Amygdala (tissue), 56 donors: ENCODE measurements at places on chromosomes 3 and 15.

- DNase-seq: peak; percentile 76
Measured at GRCh38 chr3:131082871-131083863, 56.5 kb downstream of the NEK11 start.

- no peak for DNase-seq
Measured at GRCh38 chr3:108862865-108863798, 40.5 kb downstream of the TRAT1 start.

DNA sequence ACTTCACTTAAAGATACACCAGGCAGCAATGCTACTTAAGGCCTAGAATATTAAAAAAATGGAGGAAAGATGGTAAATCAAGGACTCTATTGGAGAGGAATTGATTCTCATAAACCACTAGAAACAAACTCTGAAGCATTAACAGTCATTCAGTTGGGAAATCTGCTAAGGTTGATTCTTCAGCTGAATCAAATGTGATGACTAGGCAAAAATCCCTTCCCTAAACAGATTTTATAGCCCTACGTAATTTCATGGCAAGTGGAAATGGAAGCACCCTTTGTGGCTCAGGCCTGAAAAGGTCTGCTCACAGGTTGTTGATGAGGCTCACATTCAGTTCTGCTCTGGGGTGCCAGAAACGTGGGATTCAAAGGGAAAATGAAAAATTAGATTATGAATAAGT is 38.8 kb upstream of the ARL14 start:
- DNase-seq: no peak

DNA sequence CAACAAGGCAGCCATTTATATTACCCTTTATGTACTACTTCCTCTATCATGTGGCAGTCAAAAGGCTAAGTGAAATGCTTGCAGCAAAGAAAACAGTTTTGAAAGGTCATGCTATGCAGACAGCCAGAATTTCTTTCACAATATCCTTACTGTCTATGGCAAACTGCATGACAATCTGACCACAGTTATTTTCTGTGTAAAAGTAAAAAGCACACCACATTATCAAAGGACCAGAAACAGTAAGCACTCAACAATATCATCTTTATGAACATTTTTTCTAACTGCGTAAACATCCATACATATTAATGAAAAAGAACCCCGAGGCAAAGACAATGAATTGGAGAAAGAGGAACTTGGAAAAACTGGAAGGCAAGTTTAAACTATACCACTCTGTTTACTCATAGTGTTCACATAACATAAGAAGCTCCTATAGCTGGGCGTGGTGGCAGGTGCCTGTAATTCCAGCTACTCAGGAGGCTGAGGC is 47.9 kb downstream of the PIK3CB start:
- DNase-seq: no peak

DNA sequence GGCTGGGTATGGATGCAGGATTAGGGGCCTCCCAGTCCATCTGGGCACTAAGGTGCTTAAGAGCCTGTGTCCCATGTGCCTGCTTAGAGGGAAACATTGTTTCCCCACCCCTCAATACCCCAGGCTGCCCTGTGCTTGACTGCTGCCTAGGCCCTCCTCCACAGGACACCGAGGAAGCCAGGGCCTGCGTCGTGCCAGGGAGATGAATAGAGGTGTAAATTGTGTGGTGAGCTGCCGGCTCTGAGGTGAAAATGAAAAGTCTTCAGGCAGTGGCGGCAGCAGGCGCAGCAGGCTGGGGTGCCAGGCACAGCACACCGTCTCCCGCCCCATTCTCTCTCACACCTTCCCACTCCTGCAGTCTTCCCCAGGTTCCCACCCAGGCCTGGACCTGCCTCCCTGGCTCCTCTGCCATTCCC is 13.9 kb upstream of the GRM2 start:
- no peak for DNase-seq

GRCh38 chr3:76436894-76437293 is 603.0 kb upstream of the ROBO2 start:
- DNase-seq: no peak

- DNase-seq: no peak
Measured at GRCh38 chr3:9717563-9717962, 13.9 kb downstream of the CPNE9 start.

- DNase-seq: no peak
Measured at GRCh38 chr3:31307131-31307785, 225.5 kb upstream of the STT3B start.

- DNase-seq: no peak
Measured at GRCh38 chr3:105351821-105352220, 14.9 kb upstream of the ALCAM start.

GRCh38 chr15:87492321-87492720 is 764.2 kb downstream of the NTRK3 start:
- no peak for DNase-seq

DNA sequence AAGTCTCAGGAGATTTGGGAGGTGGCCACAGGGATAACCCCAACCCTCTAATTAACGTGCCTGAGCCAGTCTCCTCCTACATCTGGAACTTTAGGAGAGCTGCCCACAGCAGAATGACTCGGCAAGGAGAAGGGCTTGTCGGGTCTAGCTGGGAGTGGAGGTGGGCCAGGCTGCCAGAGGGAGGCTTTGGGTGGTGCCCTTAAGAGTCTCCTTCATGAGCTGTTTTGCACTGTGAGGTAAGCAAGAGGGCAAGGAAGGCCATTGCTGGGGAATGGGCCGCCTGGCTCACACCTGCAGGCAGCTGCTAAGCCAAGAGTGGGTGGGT is 3.6 kb upstream of the TNK2 start:
- DNase-seq: no peak

DNA sequence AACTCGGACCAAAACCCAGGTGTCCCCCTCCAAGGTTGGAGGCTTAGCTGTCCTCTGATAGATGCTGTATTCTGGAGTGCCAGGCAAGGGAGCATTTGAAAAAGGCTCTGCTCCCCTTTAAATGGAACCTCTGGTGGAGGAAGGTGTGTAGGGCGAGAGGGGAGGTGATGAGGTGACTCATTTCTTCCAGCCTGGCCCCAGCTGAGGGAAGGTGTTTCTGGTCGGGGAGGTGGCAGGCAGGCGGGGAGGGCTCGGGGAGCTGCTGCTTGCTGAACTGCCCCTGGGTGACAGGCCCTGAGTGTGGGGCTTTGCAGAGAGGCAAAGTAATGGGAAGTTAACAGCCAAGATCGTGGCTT is 18.8 kb downstream of the PSTPIP1 start:
- no peak for DNase-seq

- no peak for DNase-seq
Measured at GRCh38 chr3:173591401-173591800, 193.9 kb downstream of the NLGN1 start.

GRCh38 chr3:13352621-13353131 is 67.4 kb downstream of the NUP210 start:
- no peak for DNase-seq

GRCh38 chr3:8981296-8981695 is 18.0 kb upstream of the RAD18 start:
- DNase-seq: no peak

DNA sequence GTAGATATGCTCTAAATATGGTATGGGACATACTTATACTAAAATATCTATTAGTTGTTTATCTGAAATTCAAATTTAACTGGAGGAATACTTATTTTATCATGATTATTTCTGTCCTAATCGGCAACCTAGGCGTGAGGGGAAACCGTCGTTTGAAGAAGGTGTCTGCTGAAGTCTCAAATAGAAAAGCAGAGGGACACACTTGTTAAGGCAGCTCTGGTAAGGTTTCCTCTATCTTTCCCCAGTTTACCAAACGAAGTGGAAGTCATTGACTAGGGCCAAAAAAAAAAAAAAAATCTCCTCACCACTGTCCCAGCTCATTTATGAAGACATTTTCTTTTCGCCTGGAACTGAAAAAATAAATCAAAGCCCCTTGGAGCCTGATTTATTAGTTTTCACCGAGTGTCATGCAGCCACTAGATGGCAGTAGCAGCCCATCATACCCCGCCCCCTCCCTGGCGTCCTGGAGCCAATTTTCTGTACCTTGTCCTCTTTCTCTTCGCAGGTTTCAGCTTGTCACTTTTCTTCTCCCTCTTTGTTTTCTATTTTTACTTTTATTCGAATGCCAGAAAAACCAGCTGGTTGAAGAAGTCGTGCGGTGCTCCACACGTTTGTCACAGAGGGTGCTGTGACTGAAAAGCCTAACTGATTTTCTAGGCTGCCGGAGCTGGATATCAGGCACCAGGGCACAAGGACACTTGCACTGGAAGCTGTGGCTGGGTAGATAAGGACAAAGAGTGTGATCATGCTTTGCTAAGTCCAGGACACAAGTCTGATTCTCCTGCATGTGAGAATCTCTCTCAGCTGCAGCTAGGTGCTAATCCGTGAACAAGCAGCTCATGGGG is 238.7 kb downstream of the ZPLD1 start:
- peak; percentile 16 for DNase-seq

DNA sequence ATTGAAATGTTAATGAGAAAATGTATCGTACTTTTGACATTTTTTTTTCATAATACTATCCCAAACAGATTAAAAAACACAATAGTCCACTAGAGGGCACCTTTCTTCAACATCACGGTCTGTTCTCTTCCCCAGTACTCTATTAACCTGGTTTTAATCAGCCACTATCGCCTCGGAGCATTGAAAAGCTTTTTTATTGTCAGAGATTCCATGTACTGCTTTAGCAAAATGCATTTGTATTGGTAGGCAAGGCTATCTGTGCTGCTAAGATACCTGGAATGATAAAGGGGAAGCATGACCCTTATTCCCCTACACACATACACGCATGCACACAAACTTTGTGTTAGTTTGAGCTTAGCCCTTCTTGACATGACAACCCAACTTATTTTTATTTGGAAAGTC is 160.1 kb upstream of the IL12A start:
- no peak for DNase-seq

DNA sequence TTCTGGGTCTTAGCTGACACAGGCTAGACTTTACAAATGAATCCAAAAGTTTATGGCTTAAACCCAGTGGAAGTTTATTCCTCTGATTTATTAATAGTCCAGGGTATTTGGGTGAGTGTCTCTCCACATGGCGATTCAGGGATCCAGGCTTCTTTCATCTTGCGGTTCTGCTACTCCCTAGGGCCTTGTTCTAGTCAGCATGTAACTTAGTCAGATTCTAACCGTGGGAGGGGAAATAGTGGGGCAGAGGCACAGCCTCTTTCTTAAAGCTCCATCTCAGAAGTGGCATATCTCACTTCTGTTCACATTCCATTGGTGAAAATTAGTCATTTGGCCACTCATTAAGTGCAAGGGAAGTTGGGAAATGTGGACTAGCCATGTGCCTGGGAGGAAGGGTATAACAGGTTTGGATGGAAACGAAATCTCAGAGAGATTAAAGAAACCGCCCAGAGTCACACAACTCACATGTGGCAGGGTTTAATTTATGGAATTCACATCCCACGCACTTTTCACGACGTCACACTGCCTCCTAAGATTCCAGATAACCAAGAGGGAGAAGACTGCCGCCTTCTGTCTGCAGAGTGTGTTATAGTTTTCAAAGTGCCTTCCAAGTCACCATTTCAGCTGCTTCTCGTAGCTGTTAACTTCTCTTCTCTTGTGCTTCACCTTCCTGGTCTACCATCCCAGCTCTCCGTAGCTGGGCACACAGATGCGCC is 11.4 kb upstream of the RASGRF1 start:
- DNase-seq: no peak

- DNase-seq: no peak
Measured at GRCh38 chr3:85821130-85821756, 862.5 kb downstream of the CADM2 start.
